Nephron progenitor cell (in vitro differentiated cells): ENCODE measurements at places on chromosomes 3 and 15.
A peak's percentile ranks its signal among the peaks of the same experiment; 100 is the strongest.

- peaks cover 12% of the 10 kb centered on the region for H3K4me1 ChIP-seq
- H3K27ac ChIP-seq: no peak overlapping the region
- H3K36me3 ChIP-seq: no peaks in the 10 kb centered on the region
- no peak overlapping the region for H3K4me3 ChIP-seq
These were observed 207.3 kb downstream of the NECTIN3 start for GRCh38 chr3:111278959-111279358.

DNA sequence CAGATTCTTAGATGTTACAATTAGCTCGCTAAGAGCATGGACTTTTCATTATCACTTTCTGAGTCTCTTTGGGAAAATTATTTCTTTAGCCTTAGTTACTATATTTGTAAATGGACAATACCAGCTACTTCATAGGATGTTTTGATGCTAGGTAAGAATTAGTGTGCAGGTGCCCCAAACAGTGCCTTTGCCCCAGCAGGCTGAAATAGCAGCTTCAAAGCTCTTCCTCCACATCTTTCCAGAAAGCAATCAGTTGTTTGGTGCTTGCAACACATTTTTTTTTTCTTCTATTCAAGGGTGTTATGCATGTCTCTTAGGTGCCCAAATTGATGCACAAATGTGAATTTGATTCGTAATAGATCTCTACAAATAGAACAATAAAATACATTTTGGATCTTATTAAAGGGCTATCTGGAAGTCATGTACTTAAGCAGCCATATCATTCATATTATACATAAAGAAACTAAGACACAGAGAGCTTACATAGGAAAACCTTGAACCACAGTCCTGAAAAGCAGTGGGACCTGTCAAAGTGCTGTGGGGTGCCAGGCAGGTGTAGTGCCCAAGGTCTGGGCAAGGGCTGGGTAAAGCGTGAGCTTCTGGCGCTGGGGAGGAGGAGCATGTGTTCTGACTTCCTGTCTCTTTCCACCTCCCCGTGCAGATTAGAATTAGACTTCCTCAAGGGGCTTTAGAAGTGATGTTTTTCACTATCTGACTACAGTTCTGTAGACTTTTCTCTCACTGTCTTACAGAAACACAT lies 62.9 kb downstream of the FNDC3B start:
- peaks cover 78% of the 10 kb centered on the region for H3K4me1 ChIP-seq
- DNase-seq: no peak
- peak overlapping the region; percentile 19 for H3K27ac ChIP-seq
- no peak overlapping the region for H3K4me3 ChIP-seq

GRCh38 chr15:80893777-80894176 lies 95.8 kb downstream of the MESD start:
- peaks cover 15% of the 10 kb centered on the region for H3K36me3 ChIP-seq
- H3K27me3 ChIP-seq: peaks cover 4% of the 10 kb centered on the region
- peaks cover 8% of the 10 kb centered on the region for H3K4me1 ChIP-seq
- no peak overlapping the region for H3K4me3 ChIP-seq

- H3K36me3 ChIP-seq: no peaks in the 10 kb centered on the region
- peak overlapping the region; percentile 66 for H3K4me3 ChIP-seq
- peaks cover 51% of the 10 kb centered on the region for H3K4me1 ChIP-seq
- no peak overlapping the region for H3K27ac ChIP-seq
These were observed 34.8 kb upstream of the RPL32 start for GRCh38 chr3:12875857-12876836.

GRCh38 chr3:187276397-187277128 lies 15.0 kb downstream of the MASP1 start:
- no peaks in the 10 kb centered on the region for H3K36me3 ChIP-seq
- H3K27ac ChIP-seq: peak overlapping the region; percentile 22

GRCh38 chr15:35151782-35152181 lies 66.7 kb upstream of the NANOGP8 start:
- no peak for DNase-seq
- H3K27ac ChIP-seq: no peak overlapping the region
- H3K27me3 ChIP-seq: peaks cover 3% of the 10 kb centered on the region
- H3K4me1 ChIP-seq: no peaks in the 10 kb centered on the region

DNA sequence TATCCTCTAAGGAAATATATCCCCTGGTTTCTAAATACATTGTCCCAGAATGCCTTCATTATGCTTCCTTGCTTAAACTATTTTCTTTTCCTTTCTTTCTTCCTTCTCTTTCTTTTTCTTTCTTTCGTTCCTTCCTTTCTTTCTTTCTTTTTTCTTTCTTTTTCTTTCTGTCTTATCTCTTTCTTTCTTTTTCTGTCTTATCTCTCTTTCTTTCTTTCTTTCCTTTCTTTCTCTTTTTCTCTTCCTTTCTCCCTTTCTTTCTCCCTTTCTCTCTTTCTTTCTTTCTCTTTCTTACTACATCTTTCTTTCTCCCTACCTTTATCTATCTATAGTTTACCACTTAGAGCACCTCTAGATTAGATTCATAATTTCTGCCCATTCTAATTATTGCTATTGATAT lies 552.1 kb downstream of the PYDC2 start:
- no peak overlapping the region for H3K27ac ChIP-seq
- H3K4me3 ChIP-seq: no peak overlapping the region
- no peaks in the 10 kb centered on the region for H3K4me1 ChIP-seq
- no peaks in the 10 kb centered on the region for H3K27me3 ChIP-seq
- H3K36me3 ChIP-seq: no peaks in the 10 kb centered on the region

DNA sequence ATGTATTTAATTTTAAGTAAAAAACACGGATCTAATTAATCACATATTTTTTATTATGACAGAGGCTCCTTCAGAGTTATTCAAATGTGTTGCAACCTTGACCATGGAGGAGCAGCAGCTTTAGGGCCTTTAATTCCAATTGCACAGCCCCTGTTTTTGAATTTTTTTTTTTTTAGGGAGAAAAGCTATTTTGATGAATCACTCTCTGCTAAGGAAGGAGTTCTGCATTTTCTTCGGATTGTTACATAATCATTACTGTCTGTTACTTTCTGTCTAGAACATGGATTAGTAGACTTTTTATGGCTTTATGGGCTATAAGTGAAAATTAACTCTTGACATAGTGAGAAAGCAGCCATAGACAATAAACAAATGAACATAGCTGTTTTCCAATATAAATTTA lies 90.8 kb downstream of the MCTP2 start:
- H3K4me1 ChIP-seq: peaks cover 17% of the 10 kb centered on the region
- H3K4me3 ChIP-seq: no peak overlapping the region
- DNase-seq: no peak
- no peak overlapping the region for H3K27ac ChIP-seq
- peaks cover 5% of the 10 kb centered on the region for H3K27me3 ChIP-seq

- H3K36me3 ChIP-seq: no peaks in the 10 kb centered on the region
- peaks cover 10% of the 10 kb centered on the region for H3K27me3 ChIP-seq
- peaks cover 15% of the 10 kb centered on the region for H3K4me1 ChIP-seq
- no peak overlapping the region for H3K27ac ChIP-seq
These were observed 37.8 kb upstream of the GOLGA6B start for GRCh38 chr15:72616491-72617210.

DNA sequence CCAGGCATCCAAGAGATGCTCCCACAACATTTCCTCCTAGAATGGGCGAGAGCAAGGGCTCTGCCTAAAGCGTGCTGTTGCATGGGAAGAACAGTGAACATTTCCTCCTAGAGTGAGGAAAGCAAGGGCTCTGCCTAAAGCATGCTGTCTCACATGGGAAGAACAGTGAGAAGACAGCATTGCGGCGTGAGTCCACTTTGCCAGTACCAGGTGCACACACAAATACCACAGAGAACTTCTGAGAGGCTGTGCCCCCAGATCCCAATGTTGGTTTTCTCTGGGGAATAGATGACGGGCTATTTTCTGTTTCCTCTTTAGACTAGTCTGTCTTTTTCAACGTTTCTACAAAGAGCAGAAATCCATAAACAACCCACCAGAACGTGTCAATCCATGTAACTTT lies 142.9 kb downstream of the LRRK1 start:
- no peak overlapping the region for H3K27ac ChIP-seq
- peaks cover 56% of the 10 kb centered on the region for H3K4me1 ChIP-seq
- H3K27me3 ChIP-seq: peaks cover 10% of the 10 kb centered on the region
- H3K36me3 ChIP-seq: peaks cover 20% of the 10 kb centered on the region

DNA sequence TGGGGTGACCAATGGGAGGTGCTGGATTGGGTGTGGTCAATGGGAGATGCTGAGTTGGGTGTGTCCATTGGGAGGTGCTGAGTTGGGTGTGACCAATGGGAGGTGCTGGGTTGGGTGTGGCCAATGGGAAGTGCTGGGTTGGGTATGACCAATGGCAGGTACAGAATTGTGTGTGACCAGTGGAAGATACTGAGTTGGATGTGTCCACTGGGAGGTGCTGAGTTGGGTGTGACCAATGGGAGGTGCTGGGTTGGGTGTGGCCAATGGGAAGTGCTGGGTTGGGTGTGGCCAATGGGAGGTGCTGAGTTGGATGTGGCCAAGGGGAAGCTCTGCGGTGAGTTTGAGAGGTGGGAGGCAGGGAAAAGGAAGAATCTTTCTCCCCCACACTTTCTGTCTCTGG lies 250.0 kb upstream of the PROK2 start:
- DNase-seq: no peak
- H3K4me1 ChIP-seq: peaks cover 2% of the 10 kb centered on the region
- no peak overlapping the region for H3K4me3 ChIP-seq
- H3K27ac ChIP-seq: no peak overlapping the region

DNA sequence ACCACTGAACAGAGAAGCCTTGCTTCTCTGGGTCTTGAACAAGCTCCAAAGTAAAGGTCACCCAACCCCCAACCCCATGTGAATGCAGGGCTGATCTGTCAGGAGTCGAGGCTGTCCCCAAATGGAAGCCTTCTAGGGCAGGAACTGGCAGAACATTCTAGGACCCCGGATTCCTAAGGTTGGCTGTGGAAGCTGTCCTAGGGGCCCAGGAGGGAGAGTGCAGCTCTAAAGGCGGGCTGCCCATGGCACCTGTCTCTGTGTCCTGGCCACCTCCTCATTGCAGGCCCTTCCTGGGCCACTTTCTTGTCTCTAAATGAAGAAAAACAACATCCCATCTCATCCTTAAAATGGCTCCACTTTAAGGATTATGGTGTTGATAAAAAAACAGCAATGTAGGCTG lies 53.6 kb upstream of the SEC61A1 start:
- no peak overlapping the region for H3K4me3 ChIP-seq
- H3K4me1 ChIP-seq: peaks cover 11% of the 10 kb centered on the region
- peaks cover 33% of the 10 kb centered on the region for H3K27me3 ChIP-seq

- H3K27ac ChIP-seq: peak overlapping the region; percentile 93
- no peak overlapping the region for H3K4me3 ChIP-seq
- no peaks in the 10 kb centered on the region for H3K27me3 ChIP-seq
These were observed 80.6 kb downstream of the RAD18 start for GRCh38 chr3:8882642-8883041.

- H3K27me3 ChIP-seq: no peaks in the 10 kb centered on the region
- no peak overlapping the region for H3K4me3 ChIP-seq
- no peak for DNase-seq
- H3K4me1 ChIP-seq: no peaks in the 10 kb centered on the region
These were observed 661.2 kb upstream of the BCHE start for GRCh38 chr3:166498446-166498845.

DNA sequence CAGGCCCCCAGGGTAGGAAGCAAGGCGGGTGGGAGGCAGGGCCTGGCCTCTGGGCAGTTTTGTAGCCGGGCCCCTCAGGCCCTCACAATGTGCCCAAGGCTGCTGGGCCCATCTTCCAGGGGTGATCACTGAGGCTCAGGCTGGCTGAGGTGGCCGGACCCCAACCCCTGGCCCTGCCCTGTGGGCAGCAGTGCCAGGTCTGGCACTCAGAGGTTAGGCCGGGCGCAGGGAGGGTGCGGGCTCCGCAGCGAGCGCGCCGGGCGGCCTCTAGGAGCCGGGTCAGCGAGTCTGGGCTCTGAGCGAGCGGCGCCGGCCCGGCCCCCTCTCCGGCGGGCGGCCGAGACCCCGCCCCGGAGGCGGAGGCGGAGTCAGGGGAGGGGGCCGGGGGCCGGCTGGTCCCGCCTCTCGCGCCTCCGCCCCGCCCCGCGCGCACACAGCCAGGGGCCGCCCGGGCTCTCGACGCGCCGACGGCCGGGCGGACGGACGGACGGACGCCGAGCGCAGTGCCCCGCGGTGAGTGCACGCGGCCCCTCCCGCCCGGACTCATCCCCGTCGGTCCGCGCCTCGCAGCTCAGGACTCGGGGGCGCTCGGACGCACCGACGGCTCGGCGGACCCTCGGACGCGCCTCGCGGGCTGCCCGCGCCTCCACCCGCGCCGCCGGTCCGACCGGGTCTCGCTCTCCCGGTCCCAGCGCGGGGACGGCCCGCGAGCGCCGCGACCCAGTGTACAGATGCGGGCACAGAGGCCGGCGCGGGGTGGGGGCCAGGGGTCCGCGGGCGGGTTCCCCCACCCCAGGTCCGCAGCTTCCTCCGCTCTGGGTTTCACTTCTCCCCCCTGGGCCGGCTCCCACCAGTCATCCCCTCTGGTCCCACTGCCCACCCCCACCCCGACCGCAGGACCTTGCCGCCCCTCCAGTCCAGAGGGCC lies at the start of gene FBLN2:
TSS of gene FBLN2 (plus strand) at position 430 of the 927 bp plus-strand sequence. CDS start 21,231 bp downstream, outside the sequence.
- peak within 1 kb of the TSS; percentile 79 for H3K4me3 ChIP-seq
- peaks cover 48% of the 10 kb centered on the region for H3K4me1 ChIP-seq
- peak; percentile 86 for DNase-seq
- H3K27me3 ChIP-seq: peaks cover 40% of the 10 kb centered on the region

DNA sequence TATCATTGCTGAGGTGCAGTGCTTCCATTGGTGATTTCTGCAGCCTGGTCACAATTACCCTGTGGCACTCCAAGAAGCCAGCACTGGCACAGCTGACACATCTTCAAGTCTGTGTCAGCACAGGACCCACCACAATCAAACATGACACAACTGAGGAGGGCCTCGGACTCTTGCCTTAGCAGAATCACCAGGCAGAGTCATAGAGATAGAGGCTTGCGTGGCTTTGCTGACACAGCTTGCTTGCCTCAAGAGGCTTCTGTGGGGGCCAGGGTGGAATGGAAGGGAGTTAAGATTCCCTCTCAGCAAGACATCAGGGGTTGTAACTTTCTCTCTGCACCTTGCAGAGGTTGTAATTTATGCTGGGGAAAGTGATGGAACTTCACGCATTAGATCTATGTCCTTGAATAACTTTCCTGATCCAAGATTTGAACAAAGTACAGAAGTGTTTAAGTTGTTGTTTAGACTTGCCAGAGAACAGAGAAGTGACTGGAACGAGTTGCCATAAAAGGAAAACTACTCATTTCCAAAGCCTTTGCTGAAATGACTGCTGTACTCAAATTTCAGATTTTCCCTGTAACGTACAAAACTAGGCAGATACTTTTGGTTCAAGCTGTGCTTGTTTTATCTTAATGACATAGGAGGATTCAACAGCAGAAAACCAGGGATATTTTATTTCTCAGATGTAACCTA lies 170.7 kb downstream of the DIPK2A start:
- no peak for DNase-seq
- H3K36me3 ChIP-seq: no peaks in the 10 kb centered on the region
- H3K27me3 ChIP-seq: no peaks in the 10 kb centered on the region
- H3K4me1 ChIP-seq: peaks cover 22% of the 10 kb centered on the region

DNA sequence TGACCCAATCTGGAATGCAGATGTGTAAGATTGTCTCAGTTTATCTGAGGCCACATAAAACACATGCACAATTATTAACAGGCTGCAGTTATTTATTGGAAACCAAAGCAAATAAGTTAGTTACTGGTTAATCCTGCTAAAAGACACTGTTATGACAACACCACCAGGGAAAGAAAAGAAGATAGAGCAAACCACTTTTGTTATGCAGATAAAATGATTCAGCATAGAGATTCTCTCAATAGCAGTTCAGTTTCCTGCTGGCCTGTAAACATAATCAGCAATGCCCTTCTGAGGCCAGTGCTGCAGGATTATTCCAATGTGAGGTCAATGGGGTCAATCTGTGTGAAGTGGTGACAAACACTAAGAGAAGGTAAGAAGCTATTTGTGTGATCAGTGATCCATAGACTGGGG lies 244.4 kb downstream of the ZBTB20 start:
- no peaks in the 10 kb centered on the region for H3K27me3 ChIP-seq
- H3K36me3 ChIP-seq: no peaks in the 10 kb centered on the region
- peak overlapping the region; percentile 71 for H3K27ac ChIP-seq
- no peak overlapping the region for H3K4me3 ChIP-seq
- peaks cover 25% of the 10 kb centered on the region for H3K4me1 ChIP-seq

GRCh38 chr3:61669668-61670299 lies 108.4 kb downstream of the PTPRG start:
- H3K36me3 ChIP-seq: peaks cover 37% of the 10 kb centered on the region
- H3K4me1 ChIP-seq: peaks cover 59% of the 10 kb centered on the region
- H3K27me3 ChIP-seq: no peaks in the 10 kb centered on the region
- no peak for DNase-seq
- H3K4me3 ChIP-seq: no peak overlapping the region
